ENCODE measurements at places on chromosomes 2 and 18.

DNA sequence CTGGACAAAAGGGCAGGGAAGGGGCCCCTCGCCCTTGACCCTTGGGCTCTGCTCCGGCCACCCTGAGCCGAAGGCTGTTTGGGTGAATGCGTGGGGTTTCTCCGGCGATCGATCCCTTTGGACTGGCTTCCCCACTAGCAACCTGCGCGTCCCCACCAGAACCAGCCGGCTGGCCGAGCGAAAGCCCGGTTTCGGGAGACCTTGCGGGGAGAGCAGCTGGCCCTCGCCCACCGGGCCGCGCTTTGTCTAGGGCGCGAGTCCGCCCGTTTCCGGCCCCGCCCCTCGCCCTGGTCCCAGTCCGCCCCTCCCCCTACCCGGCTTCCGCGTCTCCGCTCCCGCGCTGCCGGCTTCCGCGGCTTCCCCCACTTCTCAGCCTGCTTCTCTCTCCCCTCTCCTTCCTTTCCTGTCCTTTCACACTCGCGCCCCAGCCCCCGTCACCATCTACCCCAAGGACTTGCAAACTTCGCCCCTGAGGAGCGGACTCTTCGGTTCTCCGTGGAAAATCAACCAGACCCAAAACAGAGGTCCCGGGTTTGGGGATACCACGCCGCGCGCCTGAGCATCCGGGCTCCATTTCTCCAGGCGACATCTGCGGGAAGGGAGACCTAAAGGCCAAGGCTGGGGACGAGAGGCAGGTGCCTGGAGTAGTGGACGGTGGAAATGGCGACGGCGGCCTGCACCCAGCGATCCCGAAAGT is 48.0 kb upstream of the ATP6V1B1 start:
- no peak for DNase-seq

DNA sequence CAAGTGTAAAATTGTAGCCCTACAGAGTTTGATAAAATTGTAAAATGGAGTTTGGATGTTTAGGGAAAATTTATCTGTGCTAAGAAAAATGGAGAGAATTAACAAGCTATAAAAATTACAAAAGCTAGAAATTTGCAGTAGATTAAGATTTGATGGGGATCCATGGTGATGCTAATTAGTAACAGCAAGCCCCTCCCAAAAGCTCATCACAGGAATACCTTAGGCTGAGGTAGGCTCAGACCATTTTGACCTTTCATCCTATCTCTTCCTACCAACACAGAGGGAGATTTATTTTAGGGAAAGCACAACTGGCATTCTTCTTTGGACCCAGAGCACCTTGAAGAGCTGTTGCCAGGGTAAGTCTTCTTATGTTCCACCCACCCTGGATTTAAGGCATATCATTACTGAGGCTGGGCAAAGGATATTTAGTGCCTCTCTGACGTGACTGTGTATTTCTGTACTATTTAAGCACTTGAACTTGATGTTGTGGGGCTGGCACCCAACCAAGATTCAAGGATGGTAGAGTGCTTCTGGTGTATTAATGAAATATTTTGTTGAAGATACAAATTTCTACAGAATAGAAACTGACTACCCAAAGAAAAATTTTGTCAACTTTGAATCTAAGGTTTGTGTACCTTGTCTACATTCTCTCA is 70.8 kb upstream of the SLC39A10 start:
- DNase-seq = no peak

GRCh38 chr18:3218819-3219218 is 949 bp downstream of the MYOM1 start:
- DNase-seq = no peak

DNA sequence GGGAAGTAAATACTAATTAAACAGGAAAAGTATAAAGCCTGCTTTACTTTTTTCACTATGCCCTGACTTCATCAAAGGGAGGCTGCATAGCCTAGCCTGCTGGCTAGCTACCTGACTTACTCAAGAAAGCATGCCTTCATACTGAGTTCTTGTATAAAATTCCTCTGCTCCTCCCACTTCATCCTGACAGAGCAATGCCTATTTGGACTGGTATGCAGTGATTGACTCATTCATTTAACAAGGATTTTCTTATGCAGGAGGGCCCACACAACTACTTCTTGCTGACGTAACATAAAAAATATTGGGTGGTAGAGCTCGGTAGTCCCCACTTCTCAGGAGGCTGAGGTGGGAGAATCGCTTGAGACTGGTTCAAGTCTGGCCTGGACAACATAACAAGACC is 70.5 kb downstream of the PRPF40A start:
- peak; percentile 89 for DNase-seq

DNA sequence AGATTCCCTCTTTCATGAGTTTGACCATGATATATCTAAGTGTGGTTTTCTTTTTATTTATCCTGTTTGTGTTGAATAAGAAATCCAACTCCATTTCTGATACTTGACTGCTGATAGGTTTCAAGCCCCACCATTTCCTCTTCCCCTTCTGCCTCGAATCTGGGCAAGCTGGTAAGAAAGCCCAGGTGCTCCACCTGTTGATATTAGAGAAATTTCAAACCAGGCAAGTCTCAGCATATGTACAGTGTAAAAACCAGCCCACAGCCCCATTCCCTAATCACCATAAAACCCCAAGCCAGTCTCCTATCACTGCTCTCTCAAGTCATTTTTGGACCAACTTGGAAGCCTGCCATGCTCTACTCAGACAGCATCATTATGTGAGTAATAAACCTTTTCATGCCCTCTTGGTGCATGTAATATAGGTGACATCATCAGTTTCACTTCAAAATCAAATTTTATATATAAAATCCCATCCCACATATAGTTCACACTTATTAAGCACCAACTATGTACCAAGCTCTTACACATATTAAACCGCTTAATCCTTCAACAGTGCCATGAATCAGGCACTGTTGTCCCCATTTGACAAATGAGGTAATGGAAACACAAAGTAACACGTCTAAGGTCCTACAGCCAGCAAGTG is 46.6 kb downstream of the SMAD2 start:
- DNase-seq = peak; percentile 37

- no peak for DNase-seq
Observed at GRCh38 chr2:26292646-26293045, 47.9 kb downstream of the HADHB start.

GRCh38 chr2:99679518-99679917 is 189.7 kb upstream of the REV1 start:
- no peak for DNase-seq

DNA sequence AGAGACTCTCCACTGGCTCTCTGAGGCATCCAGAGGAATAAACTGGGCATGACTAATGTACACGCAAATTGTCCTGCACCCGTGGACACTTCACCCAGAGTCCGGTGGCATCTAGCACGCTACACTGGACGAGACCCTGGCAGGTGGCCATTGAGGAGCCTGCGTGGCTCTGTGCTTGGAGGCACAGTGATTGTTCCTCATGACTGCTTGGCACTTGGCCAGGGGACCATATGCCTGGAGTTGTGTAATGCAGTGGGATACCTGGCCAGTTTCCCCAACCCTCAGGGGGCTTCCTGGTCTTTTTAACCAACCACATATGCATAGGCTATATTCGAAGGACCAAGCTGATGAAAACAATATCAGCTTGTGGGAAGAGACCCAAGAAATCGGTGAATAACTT is 66.6 kb downstream of the MTCL1 start:
- no peak for DNase-seq

DNA sequence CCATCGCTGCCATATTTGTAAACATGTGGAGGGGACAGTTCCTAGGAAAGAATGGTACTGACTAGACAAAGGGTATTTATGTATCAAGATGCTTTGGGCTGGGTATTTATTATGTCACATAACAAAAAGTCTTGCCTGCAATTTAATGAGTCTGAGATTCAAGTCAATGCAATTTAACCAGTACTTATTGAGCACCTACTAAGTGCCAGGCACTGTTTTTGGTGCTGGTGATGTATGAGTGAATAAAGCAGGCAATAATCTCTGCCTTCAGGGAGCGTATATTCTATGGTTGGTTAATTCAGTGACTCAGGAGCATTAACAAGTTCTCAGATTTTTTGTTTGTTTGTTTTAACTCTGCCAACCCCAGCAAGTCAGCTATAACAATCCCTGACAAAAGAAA is 24.6 kb upstream of the ACVR1 start:
- DNase-seq = no peak

- peak; percentile 16 for DNase-seq
Observed at GRCh38 chr2:37156071-37156856, 516 bp downstream of the EIF2AK2 start.

- no peak for DNase-seq
Observed at GRCh38 chr2:167954495-167954894, 292.9 kb downstream of the STK39 start.

DNA sequence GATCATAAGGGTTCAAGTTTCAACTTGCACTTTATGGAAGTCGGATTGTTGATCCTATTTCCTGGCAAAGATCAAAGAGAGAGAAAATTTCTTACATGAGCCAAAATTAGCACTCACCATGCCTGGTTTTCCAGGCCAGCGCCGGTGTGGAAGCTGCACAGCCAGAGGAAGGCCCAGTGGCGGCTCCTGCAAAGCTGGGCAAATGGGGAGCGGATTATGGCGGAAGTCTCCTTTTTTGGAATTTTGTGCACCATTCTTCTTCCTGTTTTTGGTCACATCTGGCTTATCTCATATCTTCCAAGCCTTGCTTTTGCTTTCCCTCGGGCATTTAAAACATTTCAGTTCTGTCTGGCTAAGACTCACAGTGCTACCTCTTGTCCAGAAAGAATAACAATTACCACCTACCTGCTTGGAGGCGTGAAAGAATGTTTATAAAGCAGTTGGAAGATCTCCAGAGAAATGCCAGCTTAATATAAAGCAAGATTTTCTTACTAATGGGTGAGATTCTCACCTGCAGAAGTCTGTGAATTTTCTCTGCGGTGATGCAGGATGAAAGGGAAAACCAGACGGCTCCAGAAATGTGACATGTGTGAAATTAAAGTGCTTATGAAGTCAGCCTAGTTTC is 94.3 kb downstream of the ASAP2 start:
- DNase-seq = no peak

DNA sequence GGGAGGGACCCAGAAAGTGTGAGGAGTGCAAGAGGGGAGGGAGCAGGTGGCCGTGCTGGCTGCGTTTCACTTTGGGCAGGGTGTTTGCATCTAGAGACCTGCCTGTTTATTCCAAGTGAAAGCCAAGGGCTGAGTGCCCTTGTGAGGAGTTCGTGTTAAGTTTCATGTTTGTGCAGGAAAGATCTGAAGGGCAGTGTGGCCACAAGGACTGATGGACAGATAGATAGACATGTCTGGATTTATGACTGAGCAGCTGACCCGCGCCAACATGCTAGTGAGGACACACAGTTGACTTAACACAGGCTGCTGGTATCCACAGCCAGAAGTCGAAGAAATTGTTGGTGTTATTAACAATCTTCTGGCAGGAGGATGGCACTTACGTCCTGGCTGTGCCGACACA is 387.6 kb upstream of the TNP1 start:
- DNase-seq = no peak

DNA sequence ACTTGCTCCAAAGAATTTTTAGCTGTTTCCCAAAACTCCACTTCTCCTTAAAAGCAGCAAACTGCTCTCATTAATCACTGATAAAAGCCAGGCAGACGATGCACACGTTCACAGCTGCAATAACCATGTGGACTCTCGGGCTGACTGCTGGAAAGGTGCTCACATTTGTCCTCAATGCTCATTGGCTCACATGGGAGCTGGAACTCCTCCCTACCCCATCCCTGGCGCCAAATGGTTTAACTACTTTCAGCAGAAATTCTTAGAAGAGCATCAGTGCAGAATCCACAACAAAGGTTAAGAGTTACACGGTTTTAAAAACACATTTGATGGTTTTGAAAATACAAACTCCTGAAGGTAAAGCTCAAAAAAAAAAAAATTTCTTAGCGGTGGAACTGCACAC is 117.1 kb downstream of the NOL10 start:
- DNase-seq = no peak

DNA sequence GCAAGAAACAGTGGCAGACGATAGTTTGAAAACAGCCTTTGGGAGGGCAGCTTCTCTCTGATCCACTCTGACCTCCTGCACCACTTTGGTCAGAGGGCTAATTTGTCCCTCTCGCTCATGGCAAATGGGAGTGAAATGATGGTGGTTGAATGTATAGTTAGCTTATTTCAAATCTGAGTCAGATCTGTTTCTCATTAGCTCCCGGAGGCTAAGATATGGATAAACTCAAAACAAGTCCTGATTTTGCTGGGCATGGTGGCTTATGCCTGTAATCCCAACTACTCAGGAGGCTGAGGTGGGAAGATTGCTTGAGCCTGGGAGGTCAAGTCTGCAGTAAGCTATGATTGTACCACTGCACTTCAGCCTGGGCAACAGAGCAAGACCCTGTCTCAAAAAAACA is 145.0 kb downstream of the ALK start:
- DNase-seq = no peak

GRCh38 chr2:1748741-1749488 is 4.6 kb upstream of the PXDN start:
- DNase-seq = no peak

- DNase-seq = no peak
Observed at GRCh38 chr2:121284463-121285449, at the start of gene TFCP2L1. Gene TFCP2L1 (minus strand): TSS chr2:121285202. CDS start chr2:121285109, 93 bp downstream.

DNA sequence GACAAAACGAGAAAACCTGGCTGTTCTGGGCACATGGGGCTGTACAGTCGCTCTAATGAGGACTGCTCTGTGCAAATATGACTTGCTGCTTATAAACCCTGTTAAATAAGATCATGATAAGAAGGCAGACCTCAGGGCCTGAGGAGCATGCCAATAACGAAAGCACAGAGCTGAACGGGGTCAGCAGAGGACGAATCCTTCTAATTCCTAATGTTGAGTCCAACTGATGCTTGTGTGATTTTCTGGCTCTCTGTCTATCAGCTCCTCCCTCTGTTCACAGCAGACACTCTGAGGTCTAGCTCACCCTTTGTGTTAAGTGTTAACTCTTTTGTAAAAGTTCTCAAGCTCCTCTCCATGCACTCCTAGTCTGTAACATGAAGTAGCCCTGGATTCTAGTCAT is 167.2 kb upstream of the REV1 start:
- no peak for DNase-seq

DNA sequence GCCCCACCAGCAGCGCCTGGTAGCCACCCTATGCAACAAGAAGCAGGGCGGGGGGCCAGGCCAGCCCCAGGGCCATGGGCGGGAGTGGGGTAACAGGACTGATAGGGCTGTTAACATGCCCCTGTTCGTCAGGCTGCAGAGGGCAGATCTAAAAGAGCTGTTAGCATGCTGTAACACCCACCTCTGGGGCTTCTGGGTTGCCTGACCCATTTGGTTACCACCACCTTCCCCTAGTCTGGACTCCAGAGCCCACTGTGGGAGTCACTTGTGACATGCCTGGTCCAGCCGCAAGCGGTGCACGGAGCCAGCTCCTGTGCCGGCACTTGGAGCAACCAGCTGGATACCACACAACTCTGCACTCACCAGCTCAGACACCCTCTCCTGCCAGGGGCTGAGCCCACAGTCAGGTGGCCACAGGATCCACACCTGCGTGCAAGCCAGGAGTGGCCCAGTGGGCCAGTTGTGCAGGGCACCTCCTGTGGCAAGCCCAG is 2.1 kb downstream of the METTL8 start:
- DNase-seq = no peak

GRCh38 chr18:63906056-63906455 is 1.7 kb upstream of the SERPINB10 start:
- DNase-seq = no peak

- DNase-seq = no peak
Observed at GRCh38 chr2:792687-793086, 115.5 kb upstream of the TMEM18 start.

Data from AG09309 (cell line).